WERI-Rb-1 (cell line): ENCODE measurements at places on chromosomes 1 and 21.

DNA sequence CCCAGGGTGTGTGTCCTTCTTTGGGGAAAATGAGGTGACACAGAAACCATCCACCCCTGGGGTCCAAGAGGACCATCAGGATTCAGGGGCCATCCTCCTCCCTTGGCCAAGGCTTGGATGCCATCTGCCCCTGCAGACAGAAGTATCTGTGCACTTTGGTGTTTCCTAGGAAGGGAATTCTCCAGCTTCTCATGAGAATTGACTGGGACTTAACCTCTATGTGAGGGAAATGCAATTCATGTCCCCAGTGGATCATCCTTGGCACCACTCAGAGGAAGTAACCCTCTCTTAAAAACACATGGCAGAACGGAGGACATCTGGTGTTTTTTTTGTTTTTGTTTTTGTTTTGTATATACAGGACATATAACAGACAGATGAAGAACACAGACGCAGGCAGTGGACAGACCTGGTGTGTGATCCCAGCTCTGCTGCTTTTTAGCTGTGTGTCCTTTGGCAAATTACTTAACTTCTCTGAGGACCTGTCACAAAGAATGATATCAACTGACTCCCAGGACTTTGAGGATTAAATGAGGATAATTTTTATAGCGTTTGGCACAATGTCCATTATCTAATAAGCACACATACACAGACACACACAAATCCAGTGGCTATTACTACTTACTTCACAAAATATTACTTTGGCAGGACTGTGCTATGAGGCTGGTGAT, 3.8 kb downstream of the TNN start:
- no peak for DNase-seq

DNA sequence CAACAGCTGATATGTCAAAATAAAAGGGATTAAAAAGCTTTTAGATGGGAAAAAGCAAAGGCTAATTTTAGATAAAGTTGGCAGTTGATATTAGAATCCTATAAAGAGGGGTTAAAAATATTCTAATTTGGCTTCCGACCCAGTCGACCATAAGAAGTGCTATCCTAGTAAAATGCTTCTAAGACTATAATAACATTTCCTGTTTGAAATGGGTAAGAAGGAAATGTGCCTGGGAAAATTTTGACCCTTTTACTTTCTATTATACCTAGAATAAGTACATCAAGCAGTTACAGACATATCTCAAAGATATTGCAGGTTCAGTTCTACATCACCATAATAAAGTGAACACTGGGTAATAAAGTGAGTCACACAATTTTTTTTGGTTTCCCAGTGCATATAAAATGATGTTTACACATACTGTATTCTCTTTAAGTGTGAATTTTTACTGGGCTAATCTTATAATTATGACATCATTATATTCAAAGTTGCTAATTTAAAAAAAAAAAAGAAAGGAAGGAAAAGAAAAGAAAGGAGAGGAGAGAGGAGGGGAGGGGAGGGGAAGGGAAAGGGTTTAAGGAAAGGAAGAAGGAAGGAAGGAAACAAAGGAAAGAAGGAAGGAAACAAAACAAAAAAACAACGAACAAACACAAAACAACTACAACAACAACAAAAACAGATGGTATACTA, 308.2 kb upstream of the NR5A2 start:
- DNase-seq = no peak

- no peak for DNase-seq
These were observed 45.0 kb upstream of the SLC35F3 start for GRCh38 chr1:233859446-233859845.

DNA sequence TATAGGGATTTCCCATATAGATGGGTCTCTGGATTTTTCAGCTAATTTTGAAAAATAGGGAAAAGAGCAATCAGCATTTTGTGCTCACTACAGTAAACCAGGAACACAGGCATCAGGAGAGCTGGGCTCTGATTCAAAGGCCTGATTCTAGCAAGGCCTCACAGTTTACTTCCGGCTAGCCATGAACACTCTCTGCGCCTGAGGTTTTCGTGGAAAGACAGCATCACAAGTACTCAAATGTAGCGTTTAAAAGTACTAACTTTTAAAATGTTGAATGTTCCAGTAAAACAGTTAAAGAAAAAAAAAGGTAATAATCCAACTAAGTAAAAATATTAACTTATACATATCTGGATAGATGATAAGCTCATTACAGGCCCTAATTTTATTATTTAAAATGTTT, 120.6 kb downstream of the SLC45A1 start:
- DNase-seq = no peak

GRCh38 chr21:25215698-25216384, 391.4 kb downstream of the MRPL39 start:
- no peak for DNase-seq

DNA sequence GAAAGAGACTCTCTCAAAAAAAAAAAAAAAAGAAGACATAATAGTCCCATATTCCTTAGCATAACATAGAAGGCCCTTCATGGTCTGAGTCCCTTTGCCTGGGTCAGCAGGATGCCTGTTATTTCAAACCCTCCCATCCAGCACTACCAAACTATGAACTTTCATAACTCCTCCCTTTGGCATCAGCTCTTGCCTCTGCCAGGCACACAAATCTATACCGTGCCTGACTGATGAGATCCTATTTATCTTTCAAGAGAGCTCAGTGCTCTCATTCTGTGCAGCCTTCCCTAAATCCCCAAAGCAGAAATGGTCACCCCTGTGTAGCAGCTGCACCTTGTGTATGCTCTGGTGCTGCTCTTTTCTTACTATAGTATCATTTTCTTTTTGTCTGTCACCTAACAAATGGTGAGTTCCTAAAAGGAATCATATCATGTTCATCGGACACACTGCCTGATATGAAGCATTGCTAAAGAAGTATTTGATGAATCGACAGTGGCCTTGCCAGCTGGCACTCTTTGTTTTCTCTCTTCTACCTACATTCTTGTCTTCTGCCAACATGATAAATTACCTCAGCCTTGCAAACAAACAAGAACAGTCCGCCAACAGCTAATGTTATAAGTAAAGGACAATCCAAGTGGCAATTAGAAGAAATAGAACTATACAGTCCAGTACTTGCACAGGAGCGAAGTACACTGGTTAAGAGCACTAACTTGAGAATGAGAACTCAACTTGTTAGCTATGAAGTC, 29.9 kb downstream of the FMO4 start:
- no peak for DNase-seq

DNA sequence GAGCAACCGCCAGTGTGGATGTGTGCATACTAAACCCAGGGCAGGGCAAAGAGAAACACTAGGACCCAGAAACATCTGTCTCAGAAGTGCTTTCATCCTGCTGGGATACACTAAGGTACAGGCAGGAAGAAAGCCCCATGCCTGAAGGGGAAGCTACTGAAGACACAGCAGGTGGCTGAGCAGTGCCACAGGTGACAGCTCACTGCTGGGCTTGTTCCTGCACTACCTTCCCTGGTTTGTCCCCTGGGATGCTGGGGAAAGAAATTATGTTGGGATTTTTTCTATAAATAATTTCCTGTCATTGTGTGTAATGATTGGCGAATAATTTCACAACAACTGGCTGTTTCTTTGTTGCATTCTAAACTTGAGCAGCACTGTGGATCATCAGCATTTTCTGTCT, 245.3 kb upstream of the RAB4A start:
- no peak for DNase-seq

DNA sequence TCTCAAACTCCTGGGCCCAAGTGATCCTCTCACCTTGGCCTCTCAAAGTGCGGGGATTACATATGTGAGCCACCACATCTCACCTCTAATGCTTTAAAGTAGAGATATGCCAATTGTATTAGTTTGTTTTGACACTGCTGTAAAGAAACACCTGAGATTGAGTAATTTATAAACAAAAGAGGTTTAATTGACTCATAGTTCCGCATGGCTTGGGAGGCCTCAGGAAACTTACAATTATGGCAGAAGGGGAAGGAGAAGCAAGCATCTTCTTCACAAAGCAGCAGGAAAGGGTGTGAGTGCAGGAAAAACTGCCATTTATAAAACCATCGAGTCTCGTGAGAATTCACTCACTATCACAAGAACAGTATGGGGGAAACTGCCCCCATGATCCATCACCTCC, 3.5 kb upstream of the MYCL start:
- no peak for DNase-seq

GRCh38 chr1:186165303-186165702, 209.8 kb downstream of the TPR start:
- DNase-seq = no peak

DNA sequence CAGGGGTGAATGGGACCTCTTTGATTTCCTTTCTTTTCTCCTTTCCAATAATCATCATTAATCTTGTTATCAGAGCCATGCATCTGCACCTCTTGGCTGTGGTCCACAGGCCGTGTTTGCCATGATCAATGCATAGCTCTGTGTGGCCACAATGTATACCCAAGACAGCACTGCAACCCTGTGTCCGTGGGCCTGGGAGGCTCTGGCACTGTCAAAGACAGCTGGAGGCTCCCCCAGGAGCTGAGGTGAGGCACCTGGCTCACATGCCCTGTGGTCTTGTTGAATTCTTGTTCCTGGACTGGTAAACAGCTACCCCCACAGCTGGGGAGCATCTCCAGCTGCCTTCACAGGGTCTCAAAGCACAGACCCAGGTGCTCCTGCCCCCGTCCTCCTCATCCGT, 67.2 kb upstream of the SELENON start:
- no peak for DNase-seq

- DNase-seq = no peak
These were observed 330.8 kb downstream of the NPHP4 start for GRCh38 chr1:5661196-5662085.

DNA sequence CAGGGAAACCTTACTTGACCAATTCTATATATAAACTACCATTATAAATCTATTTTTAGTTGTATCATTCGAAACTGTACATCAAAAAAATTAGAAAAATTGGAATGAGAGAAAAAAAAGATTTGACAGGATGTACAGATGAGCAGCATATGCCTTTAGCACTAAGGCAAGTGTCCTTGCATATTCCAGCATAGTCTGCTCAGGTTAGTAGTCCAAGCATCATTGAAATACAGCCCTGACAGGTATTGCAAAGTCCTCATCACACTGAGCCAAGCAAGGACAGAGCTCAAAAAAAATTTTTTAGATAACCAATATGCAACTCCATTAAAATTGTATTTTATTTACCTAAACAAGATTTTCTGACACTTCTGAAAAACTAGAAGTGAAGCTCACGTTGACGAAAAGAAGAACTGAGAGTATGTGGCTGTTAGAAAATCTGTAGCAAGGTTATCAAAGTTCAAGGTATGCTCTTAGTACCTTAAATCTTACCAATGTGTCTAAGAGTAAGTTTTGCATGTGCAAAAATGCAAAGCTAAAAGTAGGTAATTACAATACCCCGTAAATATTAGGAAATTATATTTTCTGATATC, 465.6 kb upstream of the ADGRL4 start:
- no peak for DNase-seq

DNA sequence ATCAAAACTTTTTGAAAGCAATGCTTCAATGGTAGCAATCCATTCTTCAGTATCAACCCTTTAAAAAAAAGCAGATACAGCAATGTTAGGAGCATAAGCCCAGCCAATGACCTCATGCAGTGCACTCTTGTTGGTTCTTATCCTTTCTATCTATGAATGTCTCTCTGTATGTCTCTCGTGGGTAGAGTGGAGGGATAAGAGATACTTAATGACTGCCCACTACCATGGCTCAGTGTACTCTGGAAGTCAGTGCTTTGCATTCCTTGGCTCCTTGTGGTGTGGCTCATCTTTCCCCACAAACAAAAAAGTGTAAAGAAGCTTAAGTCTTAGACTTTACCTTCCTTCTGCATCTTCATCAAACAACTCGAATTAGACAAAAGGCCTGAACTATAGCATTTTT, 50.3 kb downstream of the PCSK9 start:
- no peak for DNase-seq

GRCh38 chr1:156704930-156705320, 458 bp downstream of the CRABP2 start:
- peak; percentile 57 for DNase-seq

GRCh38 chr1:42328916-42329496, 6.0 kb downstream of the FOXJ3 start:
- no peak for DNase-seq
